ENCODE measurements at places on chromosomes 2 and 18. TPM values are rescaled to one million over a fixed set of nuclear protein-coding genes. Genes with fewer than 3 reads are reported as not detected.

- peaks cover 7% of the 10 kb centered on the region for H3K27me3 ChIP-seq
- no peak overlapping the region for H3K4me3 ChIP-seq
- no peaks in the 10 kb centered on the region for H3K4me1 ChIP-seq
- no peak overlapping the region for H3K27ac ChIP-seq
Measured at GRCh38 chr2:237278568-237278967, 135.4 kb downstream of the COL6A3 start.

KLF7 gene
- 32.2 TPM for total RNA-seq

DNA sequence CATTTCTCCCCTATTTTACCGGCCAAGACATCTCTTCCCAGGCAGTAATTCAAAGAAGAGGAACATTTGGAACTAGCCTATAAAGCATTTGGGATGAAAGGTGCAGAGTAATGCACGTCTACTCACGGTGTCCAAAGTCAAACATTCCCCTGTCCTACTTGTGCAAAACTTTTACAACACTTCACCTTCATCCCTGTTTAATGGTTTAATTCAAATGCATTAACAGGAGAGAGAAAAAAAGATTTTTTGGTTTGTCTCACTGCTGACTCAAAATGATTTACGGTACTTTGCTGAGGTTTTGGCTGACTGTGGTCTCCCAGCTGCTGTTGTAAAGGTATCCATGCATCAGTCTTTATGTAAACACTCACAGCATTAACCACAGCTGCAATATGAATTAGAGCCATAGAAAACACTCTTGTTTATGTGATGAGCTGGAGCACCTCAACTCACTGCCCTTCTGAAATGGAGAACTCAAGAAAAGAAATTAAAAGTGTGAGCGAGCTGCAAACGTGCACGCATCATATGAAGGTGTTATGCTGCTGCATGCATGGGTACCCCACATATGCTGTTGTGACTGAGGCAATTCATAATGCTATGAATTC is 220.5 kb downstream of the PIEZO2 start:
- H3K27me3 ChIP-seq = no peaks in the 10 kb centered on the region
- no peak overlapping the region for H3K4me3 ChIP-seq
- no peaks in the 10 kb centered on the region for H3K4me1 ChIP-seq
- H3K36me3 ChIP-seq = no peaks in the 10 kb centered on the region
- no peak overlapping the region for H3K27ac ChIP-seq
- no peak for DNase-seq

DNA sequence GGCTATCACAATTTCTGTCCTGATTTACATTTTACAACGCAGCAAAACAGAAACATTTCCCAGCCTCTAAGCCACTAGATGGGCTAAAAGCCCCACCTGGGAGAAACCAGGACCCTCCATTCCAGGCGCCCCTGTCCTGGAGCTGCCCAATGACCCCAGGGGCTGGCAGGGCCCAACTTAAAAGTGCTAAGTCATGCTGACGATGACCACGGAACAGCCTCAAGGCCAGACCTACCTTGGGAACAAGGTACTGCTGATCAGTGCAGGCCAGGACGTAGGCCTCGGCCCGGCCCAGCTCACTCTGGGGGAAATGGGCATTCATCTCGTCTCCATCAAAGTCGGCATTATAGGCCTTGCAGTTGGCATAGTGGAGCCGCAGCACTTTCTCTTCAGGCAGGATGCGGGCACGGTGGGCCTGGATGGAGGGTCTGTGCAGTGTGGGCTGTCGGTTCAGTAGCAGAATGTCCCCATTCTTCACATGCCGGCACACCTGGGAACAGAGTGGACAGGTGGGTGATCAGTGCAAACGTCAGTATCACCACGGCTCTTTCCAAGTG is 35.8 kb downstream of the POLR1A start:
- peaks cover 56% of the 10 kb centered on the region for H3K36me3 ChIP-seq
- DNase-seq = no peak
- no peak overlapping the region for H3K4me3 ChIP-seq
- H3K27me3 ChIP-seq = no peaks in the 10 kb centered on the region
- H3K27ac ChIP-seq = no peak overlapping the region

TRABD2A gene
- total RNA-seq = 40.4 TPM

REG1B gene
- total RNA-seq = not detected

GRCh38 chr18:8999872-9000271 is 102.6 kb upstream of the NDUFV2 start:
- no peak for DNase-seq
- H3K27me3 ChIP-seq = peaks cover 16% of the 10 kb centered on the region
- H3K27ac ChIP-seq = no peak overlapping the region

RMDN2 gene
- 1.2 TPM for total RNA-seq

ZAP70 gene
- total RNA-seq = 167 TPM

Data from activated naive CD4-positive, alpha-beta T cell treated with anti-CD3 and anti-CD28 coated beads for 36 hours (primary cell).